ENCODE measurements at places on chromosomes 6 and 20. TPM values are rescaled to one million over a fixed set of nuclear protein-coding genes. Genes with fewer than 3 reads are reported as not detected.

DNA sequence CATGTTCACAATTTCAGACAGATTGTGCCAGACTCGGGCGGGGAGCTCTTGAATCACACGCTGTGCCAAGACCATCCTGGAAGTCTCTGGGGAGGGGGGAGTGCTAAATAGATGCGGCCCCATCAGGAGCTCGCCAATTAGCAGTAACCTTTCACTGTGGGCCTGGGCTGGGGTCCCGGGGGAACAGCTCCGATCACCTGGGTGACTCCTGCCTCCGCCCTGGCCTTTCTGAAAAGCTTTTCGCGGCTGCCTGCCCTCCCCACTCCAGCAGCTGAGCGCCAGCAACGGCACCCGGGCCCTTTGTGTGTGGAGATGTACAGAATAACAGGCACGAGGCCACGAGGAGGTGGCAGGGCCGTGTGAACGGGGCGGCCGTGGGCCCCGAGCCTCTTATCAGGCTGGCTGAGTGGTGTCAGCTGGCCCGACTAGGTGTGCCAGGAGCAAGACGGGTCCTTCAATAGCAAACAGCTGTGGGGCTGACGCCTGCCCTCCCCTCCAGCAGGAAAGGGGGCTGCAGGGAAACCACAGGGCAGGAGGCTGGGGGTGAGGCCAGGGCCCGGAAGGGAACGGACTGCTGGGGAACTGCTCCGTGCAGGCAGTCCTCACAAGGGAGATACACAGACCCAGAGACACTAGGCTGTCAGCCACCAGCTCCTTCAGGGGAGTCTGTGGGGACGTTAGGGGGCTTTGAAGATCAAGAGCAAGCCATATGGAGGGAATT, 56.8 kb downstream of the NOL4L start:
- no peak for DNase-seq

DNA sequence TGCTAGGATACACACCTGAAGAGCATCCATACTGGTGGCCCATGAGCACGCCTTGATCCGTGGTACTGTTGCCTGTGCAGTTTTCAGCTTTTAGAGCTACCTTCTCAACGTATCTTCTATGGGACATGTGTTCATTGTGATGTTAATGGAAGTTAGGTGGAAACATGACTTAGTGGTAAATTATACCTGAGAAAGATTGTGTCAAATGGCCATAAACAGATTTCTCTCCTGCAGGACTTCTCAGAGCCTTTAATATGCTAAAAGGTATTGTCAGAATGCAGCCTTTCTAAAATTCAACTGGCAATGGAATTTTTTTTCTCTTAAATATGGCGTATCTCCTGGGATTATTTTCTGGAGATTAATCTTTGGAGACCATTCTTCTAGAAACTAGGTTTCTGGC, 148.5 kb downstream of the CDC5L start:
- no peak for DNase-seq

DNA sequence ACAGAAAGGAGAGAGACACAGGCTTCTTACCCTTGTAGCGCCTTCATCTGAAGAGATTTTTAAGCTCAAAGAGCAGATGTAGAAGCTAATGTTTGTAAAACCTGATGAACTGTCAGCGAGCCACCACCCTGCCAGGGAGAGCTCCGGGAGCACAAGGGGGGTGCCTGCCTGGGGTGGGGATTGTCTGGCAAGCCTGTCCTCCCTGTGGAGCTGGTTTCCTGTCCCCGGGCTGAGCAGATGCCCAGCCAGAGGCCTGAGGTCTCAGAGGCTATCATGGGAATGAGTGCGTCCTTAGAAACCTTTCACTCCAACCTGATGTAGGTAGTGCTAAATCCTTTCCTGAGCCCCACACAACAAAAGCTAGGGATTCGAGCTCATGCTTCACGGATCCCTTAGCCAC, 41.9 kb upstream of the NR2E1 start:
- no peak for DNase-seq

DNA sequence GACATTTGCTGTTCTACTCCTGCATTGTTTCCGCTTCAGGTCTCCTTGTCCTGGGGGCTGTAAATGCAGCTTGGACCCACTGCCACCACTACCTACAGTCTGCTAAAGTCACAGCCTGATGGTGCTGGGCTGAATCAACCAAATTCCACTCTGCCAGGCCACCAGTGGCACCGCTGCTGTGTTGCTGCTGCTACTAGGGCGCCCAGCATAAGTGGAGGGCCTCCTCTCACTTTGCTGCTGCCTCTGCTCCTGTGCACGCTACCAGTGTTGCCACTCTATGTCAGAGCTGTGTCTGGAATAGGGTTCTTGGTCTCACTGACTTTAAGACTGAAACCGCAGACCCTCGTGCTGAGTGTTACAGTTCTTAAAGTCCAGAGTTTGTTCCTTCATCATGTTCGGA, 1.4 kb upstream of the SSR1 start:
- DNase-seq, result no peak

DNA sequence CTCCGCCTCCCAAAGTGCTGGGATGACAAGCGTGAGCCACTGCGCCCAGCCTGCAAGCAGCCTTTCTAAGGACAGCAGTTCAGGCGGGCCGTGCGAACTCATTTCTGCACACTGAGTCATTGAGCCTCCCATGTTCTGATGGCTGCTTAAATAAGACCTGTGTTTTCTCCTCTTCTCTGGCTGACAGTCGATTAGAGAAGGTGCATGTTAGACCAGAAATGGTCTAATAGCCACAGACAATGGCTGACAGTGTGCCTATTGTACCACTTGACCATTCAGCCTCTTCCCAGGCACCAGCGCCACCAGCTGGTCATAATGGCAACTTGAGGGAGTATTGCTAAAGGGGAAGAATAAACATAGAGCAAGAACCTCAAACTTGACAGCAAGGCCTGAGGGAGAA, 6.2 kb downstream of the CST11 start:
- DNase-seq, result peak; percentile 85

GRCh38 chr6:11621119-11621518, 83.6 kb downstream of the TMEM170B start:
- no peak for DNase-seq

Gene LAMA5
- 44.8 TPM for total RNA-seq

GRCh38 chr20:47610247-47610944, 108.7 kb downstream of the NCOA3 start:
- DNase-seq, result peak; percentile 84

DNA sequence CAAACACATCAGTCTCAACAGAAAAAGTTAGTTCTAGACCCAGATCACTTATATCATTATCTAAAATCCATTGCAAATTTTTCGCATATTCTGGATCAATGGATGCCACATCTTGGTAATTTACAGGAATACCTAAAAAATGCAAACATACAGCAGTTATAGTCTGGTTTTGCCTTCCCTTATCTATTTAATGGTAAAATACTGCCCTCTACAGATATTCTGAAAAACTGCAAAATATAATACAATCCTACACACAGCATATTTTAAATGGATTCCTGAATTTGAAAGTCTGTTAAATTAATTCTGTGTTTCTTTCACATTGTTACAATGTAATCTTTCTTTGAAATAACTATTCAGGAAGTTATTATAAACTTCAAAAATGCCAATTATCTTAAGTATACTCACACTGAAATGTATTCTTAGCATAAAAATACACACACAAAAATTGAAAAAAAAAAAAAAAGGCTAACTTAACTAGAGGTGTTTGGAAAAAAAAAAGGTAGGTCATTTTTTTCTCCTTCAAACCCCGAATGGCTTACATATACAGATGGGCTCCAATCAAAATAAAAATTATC, 88.4 kb downstream of the HACE1 start:
- peak; percentile 24 for DNase-seq

Gene PAX1
- not detected for total RNA-seq

DNA sequence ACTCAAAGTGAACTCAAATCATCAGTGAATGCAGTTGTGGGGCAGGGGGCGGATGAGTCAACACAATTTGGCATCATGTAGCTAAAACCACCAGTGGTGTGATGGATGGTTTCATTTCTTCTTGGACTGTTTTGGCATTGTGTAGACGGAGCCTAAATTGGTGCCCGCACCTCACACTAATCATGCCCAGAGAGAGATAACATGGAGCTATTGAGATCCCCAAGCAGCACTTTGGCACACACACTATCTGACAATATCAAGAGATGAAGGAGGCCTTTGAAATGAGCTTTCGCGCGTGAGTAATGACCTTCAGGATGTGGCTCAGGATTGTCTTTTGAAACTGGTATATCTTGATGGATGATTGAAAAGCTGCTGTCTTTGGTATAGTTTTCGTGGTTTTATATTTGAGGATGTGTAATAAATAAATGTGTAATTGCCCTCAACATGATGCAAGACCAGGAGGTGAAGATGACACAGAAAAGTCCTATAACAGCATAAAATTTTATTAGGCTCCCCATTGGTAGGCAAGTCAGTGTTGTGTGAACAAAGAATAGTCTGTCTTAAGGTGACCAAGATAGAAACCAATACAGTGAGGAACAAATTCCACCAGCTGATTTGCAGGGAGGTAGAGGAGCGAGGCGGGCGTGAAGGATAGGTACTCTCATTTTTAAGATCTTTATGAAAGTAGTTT, 174.2 kb downstream of the TSHZ2 start:
- no peak for DNase-seq

- no peak for DNase-seq
Observed at GRCh38 chr6:113616701-113617274, 240.4 kb upstream of the MARCKS start.

Gene RHAG
- total RNA-seq, result not detected

GRCh38 chr6:153028286-153028685, 25.8 kb upstream of the MTRF1L start:
- no peak for DNase-seq

DNA sequence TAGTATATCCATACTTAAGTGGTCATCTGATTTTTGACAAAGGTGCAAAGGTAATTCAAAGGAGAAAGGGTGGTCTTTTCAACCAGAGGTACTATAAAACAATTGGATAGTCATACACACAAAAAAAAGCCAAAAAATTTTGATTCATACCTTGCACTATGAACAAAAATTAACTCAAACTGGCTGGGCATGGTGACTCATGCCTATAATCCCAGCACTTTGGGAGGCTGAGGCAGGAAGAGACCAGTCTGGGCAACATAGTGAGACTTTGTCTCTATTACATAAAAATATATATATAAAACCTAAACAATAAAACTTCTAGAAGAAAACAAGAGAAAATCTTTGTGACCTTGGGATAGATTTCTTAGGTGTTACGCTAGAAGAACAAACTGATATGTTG, 43.8 kb upstream of the ADIG start:
- no peak for DNase-seq

DNA sequence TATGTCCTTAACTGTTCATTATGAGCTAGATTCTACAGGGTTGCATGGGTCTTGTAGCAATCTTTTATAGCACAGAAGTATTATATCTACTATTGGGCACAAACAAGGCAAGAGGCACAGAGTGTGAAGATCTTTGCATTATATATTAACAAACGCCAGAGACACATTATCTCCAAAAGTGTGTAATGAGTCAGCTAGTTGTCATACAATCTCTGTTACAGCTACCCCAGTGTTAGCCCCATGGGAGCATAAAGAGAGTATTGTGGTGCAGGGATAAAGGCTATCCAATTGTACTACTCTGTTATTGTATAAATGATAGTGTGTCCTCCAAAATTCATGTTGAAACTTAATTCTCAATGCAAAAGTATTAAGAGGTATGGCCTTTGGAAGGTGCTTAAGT, 148.4 kb upstream of the RIMS1 start:
- no peak for DNase-seq

DNA sequence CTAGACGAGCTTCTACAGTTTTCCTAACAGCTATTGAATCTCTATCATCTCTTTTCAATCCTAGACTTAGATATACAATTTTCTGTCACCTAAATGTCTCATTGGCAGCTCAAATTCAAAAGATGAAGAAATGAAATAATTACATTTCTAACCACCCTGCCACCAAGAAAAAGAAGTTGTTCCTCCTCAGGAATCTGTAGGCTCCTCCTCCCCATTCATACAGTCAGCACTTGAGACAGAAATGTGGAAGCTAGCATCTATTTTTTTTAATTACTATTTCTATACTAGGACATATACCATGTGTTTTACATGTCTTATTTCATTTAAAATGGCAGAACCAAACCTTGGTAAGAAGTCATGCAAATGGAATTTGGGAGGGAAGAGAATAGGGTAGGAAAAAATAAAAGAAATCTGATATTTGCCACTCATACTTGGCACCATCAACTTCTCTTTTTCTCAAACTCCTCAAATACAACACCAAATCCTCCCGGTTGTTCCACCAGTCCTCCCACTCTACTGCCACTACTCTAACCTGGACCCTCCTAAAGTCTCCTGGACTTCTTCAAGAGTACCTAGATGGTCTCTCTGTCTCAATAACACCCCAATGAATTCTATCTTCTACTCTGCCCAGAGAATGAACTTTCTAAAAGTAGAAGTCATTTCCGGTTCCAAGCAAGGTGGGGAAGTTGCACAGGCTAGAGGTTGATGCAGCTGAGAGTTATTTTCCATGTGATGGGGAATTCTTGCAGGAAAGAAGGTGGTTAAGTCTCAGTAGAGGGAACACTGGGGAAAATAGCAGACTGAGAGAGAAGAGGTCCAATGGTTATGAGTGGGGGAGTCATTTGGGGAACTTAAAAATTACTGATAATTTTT, 54.1 kb downstream of the ATXN1 start:
- peak; percentile 41 for DNase-seq

Gene AAR2
- 37.7 TPM for total RNA-seq

- no peak for DNase-seq
Observed at GRCh38 chr6:81801489-81801888, 49.0 kb upstream of the TENT5A start.

Gene SIRPA
- total RNA-seq, result 7.0 TPM
